ENCODE measurements at places on chromosomes 2 and 18.

- no peak for DNase-seq
These were observed 21.1 kb downstream of the METTL8 start for GRCh38 chr2:171412571-171413175.

DNA sequence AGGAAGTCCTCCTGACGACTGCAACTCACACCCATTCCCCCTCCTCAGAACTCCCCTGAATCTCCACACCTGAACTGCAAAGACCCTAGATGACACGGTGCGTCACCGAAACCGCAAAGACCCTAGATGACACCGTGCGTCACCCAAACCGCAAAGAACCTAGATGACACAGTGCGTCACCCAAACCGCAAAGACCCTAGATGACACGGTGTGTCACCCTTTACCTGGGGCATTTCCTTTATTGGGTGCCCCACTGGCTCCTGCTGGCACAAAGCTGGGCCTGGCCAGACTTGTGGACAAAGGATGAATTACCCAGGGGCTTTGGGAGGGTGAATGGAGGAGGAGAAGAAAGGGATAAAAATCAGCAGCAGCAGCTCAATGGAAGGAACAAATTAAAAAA, 123.8 kb downstream of the CELF4 start:
- DNase-seq, result no peak

DNA sequence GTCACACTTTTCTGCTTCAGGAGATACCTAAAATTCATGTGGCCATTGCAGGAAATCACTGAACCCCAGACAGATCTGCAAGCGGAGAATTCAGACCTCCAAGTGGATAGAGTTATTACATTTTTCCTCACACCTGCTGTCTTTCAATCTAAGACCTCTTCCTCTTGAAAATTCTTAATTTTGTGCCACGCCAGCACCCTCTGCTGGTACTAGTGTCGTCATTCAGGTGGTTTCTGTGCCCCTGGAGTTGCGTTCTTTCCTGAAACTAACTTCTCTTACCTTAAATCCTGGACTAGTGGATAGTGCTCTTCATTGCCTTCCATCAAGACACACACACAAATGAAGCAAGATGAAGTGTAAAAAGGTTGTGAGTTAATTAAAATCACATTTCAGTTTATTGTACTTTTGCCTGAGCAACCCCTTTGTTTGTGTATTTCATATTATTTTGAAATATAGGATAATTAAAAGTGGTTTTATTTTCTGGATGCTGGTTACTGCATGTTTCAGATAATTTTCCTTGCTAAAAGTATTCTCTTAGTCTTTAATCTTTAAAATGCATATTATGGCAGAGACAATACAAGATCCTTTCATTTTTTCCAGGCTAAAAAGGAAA, 1.6 kb upstream of the DNER start:
- no peak for DNase-seq

DNA sequence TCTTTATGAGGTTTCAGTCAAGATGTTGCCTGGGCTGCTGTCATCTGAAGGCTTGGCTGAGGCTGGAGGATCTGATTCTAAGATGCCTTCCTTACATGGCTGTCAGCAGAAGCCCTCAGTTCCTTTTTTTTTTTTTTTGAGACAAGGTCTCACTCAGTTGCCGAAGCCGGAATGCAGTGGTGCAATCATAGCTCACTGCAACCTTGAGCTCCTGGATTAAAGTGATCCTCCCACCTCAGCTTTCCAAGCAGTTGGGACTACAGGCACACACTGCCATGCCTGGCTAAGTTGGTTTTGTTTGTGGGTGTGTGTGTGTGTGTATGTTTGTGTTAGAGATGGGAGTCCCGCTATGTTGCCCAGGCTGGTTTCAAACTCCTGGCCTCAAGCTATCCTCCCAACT, 13.1 kb upstream of the SLC35F5 start:
- DNase-seq, result no peak

GRCh38 chr2:55618275-55619055, 1.0 kb upstream of the PPP4R3B start:
- peak; percentile 78 for DNase-seq

GRCh38 chr2:152183401-152184073, 8.0 kb upstream of the STAM2 start:
- no peak for DNase-seq

GRCh38 chr2:3033315-3033714, 344.3 kb downstream of the EIPR1 start:
- no peak for DNase-seq

DNA sequence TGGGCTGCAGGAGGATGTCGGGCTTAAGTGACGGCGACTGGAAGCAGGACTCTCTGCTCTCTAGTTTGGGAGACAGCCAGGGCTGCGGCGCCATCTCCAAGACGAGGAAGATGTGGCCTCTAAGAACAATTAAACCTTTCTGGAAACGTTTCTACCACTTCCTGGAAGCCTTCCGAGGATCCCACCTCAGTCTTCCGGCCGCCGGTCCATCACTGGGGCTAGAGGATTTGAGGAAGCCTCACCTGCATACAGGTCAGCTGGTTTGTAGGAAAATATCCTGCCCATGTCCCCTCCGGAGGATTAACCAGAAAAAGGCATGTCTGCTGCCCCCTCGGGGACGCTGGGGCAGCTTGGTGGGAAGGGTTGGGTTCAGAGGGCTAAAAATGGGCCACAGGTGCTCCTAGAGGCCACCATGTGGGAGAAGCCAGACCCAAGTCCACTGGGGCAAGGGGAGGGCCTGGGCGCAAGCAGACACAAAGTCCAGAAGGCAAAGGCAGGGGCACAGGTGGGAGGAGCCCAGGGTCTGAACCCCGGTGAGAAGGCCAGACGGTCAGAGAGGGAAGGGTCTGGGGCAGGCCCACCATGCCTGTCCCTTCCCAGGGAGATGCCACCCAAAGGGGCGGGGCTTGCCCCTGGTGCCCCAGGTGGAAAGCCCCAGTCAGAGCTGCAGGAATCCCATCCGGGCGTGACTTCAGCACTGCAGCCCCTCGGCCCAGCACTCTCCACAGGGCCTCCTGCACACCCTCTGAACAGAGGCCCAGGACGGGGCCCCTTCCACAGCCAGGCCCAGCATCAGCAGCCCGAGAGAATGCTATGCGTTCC, 82.2 kb upstream of the ID2 start:
- DNase-seq, result no peak

DNA sequence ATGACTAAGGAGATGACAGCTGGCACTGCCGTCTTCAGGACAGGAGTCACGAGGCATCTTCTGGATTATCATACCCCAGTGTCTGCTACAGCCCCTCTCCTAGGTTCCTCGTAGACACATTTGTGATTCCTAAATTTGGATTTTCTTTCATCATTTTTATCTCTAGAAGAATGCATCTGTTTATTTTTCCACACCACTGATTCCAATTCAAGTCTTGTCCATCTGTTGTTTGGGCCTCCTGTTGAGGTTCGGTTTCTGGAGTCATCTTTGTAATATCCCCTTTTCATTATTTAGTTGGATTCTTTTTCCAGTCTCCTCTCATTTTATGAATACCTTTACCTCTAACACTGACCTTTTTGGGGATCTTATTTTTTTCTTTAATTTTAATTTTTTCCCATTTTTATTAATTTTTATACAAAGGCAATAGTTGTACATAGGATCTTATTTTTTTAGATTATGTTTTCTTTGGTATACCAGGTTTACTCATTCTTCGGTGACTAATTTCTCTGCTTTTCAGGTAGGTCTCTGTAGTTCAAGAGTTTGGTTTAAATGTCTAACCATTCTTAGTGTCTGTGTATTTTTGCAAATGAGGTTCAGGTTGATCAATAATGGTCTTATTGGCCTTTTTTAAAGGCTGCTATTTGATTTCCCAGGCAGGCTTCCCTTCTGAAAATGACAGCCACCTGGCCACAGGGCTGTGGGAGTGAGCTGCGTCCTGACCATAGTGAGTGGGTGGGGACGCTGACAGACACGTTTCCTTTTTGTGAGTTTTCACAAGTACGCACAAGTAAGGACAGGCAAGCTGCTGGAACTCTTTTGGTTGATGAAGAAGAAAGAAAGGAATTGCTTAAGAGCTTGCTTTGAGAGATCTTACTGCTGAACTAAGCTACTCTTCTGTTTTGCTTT, 34.5 kb downstream of the FARP2 start:
- DNase-seq, result no peak

DNA sequence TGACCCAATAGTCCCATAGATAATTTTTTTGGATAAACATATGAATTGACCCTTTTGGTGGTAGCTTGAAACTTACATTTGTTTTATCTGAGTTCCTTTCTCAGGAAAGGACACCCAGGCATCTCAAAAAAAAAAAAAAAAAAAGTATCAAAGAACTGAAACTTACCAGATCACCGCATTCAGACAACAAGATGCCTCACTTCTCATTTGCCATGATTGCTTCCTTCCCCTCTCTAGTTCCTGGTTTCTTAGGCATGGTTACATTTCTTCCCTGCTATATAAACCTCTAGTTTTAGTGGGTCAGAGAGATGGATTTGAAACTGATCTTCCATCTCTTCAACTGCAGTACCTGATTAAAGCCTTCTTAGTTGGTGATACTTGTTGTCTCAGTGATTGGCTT, 240.1 kb downstream of the ACKR3 start:
- no peak for DNase-seq

GRCh38 chr2:61456070-61456745, 14.7 kb downstream of the USP34 start:
- DNase-seq, result no peak

DNA sequence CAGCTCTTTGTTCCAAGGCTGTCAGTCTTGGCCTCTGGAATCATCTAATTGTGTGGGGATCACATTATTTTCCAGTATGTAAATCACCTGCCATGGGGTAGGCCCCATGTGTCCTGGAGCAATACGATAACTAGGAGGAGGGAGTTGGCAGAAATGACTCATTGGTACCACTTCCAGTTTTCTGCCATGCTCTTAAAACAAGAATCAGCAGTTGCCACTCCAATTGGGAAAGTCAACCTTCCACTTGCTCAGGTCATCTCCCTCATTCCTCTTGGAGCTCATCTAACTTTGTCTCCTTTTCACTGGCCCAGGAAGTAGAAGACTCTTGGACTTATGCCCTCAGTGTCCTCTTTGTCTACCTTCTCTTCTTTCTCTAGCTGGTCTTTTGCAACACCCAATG, 487.0 kb downstream of the SLC4A3 start:
- no peak for DNase-seq

GRCh38 chr2:162073888-162074631, at the start of gene DPP4:
Gene DPP4 (minus strand): TSS chr2:162074215. CDS start chr2:162073981, 234 bp downstream.
- DNase-seq, result no peak
